HT-29 (cell line): ENCODE measurements at places on chromosomes 11 and 22. TPM values are rescaled to one million over a fixed set of nuclear protein-coding genes. Genes with fewer than 3 reads are reported as not detected.

GRCh38 chr22:19639610-19640135 is 74.6 kb upstream of the SEPTIN5 start:
- no peak for DNase-seq

DNA sequence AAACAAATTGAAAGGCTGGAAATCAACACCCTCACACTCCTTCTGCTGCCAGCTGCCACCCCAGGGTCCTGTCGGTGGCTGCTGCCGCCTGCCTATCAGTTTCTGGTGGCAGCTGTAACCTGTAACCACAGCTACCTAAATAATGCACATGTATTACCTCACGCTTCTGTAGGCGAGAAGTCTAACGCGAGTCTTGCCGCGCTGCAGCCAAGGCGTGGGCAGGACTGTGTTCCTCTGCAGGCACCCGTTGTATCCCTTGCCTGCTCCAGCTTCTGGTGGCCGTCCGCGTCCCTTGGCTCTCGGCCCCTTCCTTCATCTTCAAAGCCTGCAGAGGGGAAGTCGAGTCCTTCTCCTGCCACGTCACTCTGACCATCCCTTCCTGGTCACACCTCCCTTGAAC is 44.1 kb upstream of the GCAT start:
- no peak for DNase-seq

GRCh38 chr11:68680541-68681231 is 3.7 kb upstream of the GAL start:
- DNase-seq = no peak

GRCh38 chr22:31526270-31526669 is 29.9 kb downstream of the SFI1 start:
- no peak for DNase-seq

DNA sequence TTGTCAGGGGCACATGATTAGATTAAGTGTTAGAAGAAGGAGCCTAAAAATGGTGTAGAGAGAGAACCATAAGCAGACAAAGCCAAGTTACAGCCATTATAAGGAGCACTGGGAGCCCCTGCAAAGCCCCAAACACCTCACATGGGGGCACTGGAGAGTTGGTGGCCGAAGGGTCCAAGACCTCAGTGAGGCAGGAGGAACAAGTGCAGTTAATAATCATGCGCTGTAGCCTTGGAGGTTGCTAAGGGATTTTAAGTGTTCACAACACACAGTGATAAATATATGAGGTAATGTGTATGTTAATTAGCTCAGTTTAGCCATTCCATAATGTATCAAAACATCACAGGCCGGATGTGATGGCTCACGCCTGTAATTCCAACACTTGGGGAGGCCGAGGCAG is 54.4 kb upstream of the JAM3 start:
- DNase-seq = peak; percentile 20

DNA sequence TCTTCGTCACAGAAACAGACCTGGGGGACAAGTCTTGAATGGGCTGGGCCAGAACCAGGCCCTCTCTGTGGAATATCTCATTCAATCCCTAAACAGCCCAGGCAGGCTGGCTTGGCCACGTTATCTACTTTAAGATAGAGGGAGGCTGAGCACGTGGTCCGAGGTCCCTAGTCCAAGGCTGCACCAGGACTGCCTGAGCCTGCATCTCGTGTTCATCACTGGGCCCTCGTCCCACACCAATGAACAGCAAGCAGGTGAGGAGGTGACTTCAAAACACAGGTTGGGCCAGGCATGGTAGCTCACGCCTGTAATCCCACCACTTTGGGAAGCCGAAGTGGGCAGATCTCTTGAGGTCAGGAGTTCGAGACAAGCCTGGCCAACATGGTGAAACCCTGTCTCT is 20.3 kb upstream of the FGF3 start:
- DNase-seq = no peak

- peak; percentile 81 for DNase-seq
Observed at GRCh38 chr11:111777094-111778046, 11.2 kb upstream of the PPP2R1B start.

DNA sequence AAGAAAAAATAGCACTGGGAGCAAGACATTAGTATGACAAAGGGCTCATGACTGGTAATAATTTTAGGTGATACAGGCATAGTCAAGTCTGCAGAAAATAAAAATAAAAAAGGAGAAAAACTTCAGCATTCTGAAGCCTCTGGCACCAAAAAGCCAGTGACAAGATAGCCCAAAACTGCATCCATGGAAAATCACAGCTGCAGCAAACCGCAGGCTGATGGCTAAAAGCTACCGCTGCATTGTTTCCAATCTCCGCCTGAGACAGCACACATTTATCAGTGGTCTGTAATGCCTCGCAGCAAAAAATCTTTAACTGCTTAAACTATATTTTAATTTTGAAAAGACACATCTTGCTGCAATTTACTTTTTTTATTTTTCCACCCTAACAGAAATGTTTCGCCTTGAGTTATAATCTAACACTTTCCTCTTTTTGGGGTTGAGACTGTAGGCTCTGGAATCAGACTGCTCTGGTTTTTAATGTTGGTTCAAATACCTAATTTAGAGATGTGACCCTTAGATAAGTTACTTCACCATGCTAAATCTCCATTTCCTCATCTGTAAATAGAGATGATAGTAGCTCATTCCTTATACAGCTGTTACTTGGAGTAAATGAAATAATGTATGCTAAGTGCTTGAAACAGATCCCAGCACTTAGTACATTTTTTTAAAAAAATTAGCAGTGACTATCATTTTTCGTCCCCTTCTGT is 42.0 kb upstream of the FIBIN start:
- DNase-seq = no peak

- no peak for DNase-seq
Observed at GRCh38 chr11:113447621-113448315, 27.4 kb downstream of the DRD2 start.

GRCh38 chr11:1231396-1232020 is 8.6 kb downstream of the MUC5B start:
- DNase-seq = no peak

GRCh38 chr11:40885250-40885954 is 574.0 kb downstream of the LRRC4C start:
- DNase-seq = no peak

DNA sequence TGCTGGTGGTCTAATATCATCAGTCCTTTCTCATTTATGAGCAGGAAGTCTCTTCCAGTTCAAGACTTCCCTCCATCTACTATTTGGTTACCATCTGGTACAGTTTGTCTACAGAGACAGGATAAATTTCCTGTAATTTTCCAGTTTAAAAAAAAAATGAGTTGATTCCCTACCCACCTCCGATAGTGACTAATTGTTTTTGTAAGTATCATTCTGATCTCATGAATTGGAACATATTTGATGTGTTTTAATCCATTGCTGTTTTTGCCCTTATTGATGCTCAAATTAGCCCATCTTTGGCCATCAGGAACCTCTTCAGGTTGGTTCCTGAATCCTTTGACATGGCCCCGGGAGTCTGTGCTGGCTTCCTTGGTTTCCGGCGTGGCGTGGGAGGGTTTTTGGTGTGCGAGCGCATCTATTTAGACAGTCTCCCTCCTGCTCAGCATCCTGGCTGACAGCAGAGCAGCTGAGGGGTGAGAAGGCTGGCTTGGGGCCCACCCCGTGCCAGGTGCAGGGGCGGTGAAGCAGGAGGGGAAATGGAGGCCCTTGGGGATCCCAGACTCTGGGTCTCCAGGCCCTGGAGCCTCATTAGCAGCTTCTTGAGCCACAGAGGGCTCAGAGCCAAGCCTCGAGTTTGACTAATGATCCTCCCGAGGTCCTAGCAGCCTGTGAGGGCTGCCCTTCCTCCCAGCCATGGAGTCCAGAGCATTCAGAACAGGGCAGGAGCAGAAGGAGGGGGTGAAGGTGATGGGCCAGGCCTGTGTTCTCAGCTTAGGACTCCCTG is 6.8 kb downstream of the OMP start:
- DNase-seq = no peak

- DNase-seq = peak; percentile 53
Observed at GRCh38 chr11:125423247-125423849, 72.7 kb downstream of the FEZ1 start.

DNA sequence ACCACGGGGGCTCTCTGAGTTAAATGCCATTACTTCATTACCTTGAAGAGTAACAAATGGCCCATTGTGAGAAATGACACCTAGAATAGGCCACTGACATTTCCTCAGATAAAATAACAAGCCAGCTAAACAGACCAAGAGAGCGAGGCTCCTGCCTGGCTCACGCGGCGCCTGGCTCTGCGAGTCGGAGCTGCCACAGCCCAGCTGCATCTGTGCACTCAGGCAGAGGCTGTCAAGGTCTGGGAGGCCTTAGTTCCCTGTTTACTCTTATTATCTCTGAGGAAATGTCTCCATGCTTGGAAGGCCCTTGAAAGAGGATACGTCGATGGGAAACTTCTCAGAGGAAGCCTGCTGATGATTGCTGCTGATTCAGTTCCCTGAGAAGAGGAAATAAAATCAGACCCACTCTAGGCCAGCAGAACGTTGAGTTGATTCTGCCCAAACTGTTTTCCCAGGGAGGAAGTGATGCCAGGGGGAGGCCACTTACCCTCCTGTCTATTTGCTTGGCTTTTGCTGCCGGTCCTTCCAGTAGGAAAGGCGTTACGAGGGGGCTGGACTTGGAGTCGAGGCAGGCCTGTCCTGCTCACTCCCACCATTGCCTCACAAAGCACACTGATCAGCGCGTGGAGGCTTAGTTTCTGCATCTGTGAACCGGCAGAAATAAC is 208.8 kb downstream of the TBC1D22A start:
- DNase-seq = no peak

DNA sequence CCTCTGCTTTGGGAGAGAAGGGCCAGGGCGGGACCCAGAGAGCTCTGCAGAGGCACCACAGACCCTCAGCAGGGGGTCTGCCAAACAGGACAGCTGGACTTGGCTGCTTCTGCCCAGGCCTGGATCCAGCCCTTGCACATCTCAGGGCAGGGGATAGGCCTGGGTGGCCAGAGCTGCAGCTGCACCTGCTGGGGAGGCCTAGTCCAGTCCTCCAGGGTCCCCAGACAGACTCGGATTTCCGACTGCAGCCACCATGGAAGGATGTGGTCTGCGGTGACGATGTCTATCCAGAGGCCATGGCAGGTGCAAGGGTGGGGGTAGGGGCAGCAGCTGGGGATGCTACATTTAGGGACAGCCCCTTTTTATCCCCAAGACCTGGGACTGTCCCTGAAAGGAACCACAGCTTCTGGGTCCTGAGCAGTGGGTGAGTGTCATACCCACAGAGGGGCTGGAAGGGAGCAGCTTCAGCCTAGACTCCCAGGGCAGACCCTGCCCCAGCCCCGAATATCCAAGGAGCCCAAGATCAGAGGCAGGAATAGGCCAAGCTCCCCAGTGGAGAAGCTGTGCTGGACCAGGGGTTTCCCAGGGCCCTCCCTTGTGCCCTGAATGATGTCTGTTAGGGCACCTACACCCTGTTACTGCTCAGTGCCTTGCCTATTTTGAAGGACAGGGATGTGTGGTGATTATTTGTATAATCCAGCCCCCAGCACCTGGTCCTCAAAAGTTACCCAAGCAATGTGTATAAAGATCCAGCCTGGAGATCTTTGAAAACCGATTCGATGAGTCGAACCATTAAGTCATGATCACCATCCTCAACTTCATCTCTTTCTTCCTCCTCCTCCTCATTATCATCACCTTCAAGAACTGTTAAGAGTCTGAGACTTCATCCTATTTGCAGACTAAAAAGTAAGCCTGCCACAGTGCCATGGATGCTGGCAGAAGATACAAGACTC is 2.5 kb upstream of the IGLL5 start:
- no peak for DNase-seq

- no peak for DNase-seq
Observed at GRCh38 chr11:70842701-70843100, 409.7 kb downstream of the SHANK2 start.

DNA sequence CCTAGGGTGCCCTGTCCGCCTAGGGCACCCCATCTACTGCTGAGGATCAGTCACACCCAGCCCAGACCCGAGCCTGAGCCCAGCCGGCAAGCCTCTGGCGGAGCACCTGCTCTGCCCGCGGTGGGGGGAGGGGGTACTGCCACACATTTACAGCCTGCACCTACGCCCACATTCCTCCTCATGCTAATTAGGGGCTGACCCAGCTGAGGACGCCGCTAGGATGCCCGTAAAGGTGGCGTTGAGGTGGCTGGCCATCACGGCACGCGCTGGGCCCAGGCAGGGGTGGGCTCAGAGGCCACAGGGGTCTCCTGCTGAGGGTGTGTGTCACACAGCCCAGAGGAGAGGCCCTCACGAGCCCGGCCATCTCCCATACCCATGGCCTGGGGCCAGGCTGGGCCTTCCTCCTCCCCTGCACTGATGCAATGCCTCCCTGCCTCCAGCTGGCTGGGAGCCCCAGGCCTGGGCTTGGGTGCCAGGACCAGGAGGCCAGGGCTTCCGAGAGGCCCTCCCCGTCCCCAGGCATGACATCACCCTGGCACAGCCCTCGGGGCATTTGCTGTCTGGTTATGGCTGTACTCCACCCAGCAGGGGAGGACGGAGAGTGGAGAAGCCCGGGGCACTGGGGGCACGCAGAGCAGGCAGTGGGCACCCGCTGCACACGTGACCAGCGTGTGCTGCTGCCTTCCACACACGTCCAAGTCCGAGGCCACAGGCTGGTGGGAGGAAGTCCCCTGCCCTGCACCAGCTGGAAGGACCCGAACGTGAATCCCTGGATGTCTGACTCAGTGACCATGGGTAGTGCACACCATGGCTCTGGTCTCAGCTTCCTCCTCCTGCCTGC is 12.7 kb downstream of the DUSP8 start:
- DNase-seq = peak; percentile 97

GRCh38 chr11:6111673-6112072 is 4.2 kb downstream of the OR56B4 start:
- no peak for DNase-seq

The TRIM22 gene
- total RNA-seq = 0.33 TPM in 1 of 2 replicates, not detected in the other

The KCNJ1 gene
- not detected in 2 replicates for total RNA-seq

The LMNTD2 gene
- 5.3 and 6.9 TPM in 2 replicates for total RNA-seq

The AMOTL1 gene
- not detected in 2 replicates for total RNA-seq

The LGALS12 gene
- total RNA-seq = not detected in 2 replicates

The SEZ6L gene
- total RNA-seq = not detected in 2 replicates

The NEFH gene
- total RNA-seq = not detected in 2 replicates

The NDUFV1 gene
- 384 and 431 TPM in 2 replicates for total RNA-seq

The GDPD4 gene
- total RNA-seq = not detected in 2 replicates

The OR51B5 gene
- total RNA-seq = not detected in 2 replicates
